ENCODE measurements at places on chromosomes 16 and 17.

DNA sequence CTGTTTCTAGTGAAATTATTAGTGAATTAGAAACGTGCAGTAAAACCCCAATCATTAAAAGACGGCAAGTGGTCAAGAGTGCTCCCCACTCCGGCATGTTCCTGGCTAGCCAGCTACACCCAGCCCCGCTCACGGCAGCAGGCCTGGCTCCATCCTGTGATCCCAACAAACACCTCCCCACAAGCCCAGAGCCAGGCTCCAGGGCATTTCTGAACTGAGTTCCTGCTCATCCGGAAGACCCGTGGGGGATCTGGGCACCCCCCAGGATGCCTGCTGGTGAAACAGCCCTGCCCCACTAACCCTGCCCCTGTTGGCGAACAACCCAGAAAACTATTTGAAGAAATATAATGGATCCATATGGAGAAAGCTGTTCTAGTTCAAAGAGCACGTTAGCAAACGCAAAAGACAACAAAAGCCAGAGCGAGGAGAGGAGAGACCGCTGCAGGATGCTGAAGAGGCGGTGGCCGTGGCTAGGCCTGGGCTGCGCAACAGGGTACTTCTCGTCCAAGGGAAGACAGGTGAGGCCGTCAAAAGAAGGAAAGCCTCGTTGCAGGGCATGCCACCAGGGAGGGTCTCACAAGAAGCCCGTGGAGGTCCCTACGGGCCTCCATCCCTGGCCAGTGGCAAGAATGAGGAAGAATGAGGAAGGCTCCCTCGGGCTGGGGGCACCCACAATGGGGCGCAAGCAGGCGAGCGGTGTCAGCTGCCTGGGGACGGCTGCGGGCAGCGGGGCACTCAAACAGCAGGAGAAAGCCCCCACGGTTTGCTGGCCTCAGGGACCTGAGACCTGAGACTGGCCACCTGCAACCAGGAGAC lies 19.2 kb downstream of the SLC16A3 start:
- DNase-seq: no peak

DNA sequence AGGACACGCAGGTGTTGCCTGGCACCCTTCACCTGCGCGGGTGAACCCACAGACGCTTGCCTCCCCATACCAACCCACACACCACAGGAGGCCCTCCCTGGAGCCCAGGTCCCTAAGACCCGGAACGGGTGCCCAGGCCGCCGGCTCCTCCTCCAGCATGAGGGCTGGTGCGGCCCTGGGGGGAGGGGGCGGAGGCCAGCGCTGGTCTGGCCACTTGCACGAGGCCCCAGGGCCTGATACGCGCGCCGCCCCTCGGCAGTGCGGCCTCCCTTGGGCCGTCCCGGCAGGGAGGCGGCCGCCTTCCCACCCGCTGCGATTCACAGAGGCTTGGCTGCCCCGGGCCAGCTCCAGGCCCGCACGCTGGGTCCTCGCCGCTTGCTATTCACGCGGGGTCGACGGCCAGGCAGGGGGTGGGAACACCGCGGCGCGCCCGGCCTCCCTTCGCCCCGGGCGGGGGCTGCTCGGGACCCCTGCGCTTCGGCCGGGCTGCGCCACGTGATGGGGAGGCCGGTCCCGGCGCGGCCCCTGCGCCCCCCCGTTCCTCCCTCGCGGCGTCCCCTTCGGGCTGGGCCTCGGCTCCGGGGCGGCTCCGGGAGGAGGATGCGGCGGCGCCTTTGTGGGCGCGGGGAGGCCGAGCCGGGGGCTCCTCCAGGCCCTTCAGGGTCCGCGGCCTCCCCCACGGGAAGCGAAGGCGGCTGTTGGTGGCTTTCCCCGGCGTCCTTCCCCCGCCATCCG lies 685 bp downstream of the FASN start:
- no peak for DNase-seq

DNA sequence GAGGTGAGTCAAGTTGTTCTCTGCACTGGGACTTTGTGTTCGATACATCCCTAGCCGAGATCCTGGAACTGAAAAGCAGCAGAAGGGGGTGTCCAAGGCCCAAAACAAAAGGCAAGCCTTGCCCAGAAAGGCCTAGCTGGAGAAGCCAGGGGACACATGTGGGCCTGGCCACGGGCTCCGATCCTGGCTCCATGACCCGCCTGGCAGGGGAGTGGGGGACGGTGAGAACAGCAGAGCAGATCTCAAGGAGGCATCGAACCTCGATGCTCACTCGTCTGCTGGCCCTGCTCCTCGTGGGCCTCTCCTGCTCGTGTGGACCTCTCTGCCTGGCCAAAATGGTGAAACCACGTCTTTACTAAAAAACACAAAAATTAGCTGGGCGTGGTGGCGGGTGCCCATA lies 8.9 kb downstream of the CCNF start:
- no peak for DNase-seq

GRCh38 chr17:40309031-40309948 lies at the start of gene RARA:
Gene RARA, plus strand, starts transcription at chr17:40309180. Its CDS starts 22,039 bp downstream, at chr17:40331219.
- DNase-seq: no peak

- DNase-seq: no peak
Observed at GRCh38 chr17:41683441-41684007, 5.2 kb upstream of the EIF1 start.

- DNase-seq: no peak
Observed at GRCh38 chr17:66633317-66633965, 201.5 kb upstream of the CACNG5 start.

GRCh38 chr17:40284085-40284713 lies 3.5 kb upstream of the CDC6 start:
- no peak for DNase-seq

DNA sequence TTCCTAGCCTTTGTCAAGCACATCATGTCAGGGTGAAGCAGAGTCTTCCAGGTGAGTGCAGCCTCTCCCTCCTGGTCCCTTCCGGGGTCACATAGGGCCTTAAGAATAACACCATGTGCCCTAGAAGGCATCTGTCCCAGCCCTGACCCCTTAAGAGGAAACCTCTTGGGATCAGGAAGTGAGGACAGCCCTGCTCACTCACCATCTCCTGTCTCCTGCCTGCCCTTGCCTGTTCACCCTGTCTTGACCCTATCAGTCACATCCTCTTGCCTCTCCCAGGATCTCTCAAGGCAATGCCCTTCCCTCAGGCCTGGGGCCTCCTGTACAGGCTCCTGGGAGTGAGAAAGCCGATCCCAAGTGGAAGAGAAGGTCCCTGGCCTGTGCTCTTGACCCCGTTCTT lies 13.9 kb downstream of the MYL4 start:
- no peak for DNase-seq

- no peak for DNase-seq
Observed at GRCh38 chr17:37756051-37756450, 11.2 kb upstream of the HNF1B start.

- DNase-seq: no peak
Observed at GRCh38 chr16:68760671-68761275, 23.7 kb downstream of the CDH1 start.

DNA sequence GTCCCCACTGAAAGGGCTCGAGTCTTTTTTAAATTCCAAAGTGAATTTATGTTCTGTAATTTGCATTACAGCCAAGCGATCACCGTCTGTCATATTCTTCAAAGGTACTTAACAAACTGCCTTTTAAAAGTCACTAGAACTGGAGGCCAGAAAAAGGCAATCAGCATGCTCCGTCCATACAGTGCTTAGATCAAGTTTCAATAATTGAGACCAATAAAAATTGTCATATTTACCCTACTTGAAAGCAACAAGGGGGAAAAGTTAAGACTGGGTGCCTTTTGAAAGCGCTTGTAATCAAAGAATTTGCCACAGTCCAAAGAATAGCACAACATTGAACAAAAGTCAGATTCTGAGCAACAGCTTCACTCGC lies 9.0 kb upstream of the ZFHX3 start:
- no peak for DNase-seq

DNA sequence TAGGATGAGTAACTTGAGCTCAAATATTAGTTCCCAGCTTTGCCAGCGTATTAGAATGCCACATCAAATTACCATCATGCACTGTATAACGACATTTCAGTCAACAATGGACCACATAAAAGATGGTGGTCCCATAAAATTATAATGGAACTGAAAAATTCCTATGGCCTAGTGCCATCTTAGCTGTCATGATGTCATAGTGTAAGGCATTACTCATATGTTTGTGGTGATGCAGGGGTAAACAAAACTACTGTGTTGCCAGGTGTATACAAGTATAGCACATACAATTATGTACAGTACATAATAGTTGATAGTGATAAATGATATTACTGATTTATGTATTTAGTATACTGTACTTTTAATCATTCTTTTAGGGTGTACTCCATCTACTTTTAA lies 54.4 kb upstream of the NETO2 start:
- no peak for DNase-seq

DNA sequence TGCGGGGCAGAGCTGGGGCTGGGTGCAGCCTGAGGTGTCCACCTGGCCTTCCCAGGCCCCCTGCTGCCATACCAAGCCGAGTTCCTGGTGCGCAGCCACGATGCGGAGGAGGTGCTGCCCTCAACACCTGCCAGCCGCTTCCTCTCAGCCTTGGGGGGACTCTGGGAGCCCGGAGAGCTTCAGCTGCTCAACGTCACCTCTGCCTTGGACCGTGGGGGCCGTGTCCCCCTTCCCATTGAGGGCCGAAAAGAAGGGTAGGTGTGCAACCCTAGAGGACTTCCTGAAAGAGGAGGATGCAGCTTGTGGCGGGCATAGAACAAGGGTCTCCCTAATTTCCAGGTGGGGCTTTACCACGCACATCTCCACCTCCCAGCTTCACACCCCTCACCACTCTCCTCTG lies 2.5 kb downstream of the SGCA start:
- no peak for DNase-seq

GRCh38 chr17:44467108-44467507 lies 36.1 kb downstream of the GPATCH8 start:
- no peak for DNase-seq

GRCh38 chr17:82294064-82294773 lies 20.7 kb upstream of the CSNK1D start:
- no peak for DNase-seq

- no peak for DNase-seq
Observed at GRCh38 chr16:76854234-76854633, 336.8 kb upstream of the MON1B start.

DNA sequence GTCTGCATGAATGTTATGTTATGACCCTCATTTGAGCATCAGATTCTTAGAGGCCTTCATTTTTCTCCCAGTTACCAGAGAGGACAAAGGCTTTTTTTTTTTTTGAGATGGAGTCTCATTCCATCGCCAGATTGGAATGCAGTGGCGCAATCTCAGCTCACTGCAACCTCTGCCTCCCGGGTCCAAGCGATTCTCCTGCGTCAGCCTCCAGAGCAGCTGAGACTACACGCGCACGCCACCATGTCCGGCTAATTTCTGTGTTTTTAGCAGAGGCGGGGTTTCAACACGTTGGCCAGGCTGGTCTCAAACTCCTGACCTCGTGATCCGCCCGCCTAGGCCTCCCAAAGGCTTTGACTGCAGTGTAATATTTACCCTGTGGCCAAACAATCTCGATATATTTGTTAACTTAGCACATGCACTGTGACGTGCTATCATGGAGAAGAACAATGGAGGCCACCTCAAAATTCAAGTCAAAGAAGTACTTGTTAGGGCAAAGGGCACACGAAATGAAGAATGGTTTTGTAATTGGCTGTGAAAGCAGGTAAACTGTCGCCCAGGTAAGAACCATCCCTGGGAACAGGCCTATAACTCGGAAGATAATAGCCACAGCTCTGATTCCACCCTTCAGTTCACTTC lies 303.4 kb downstream of the SLC39A11 start:
- no peak for DNase-seq

DNA sequence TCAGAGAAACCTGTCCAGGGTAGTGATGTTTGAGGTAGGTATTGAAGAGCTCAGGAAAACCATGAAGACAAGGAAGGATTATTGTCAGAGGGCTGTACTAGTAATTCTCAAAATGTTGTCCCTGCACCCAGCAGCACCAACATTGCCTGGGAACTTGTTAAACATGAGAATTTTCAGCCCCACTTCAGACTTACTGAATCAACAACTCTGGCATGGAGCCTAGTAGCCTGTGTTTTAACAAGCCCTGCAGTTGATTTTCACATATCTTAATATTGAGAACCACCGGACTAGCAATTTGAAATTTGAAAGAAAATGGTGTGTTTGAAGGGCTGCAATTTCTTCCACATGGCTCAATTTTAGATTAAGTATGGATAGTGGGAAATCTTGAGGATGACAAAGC lies 2.8 kb upstream of the KIF2B start:
- no peak for DNase-seq

GRCh38 chr17:48551596-48552465 lies 6.9 kb upstream of the HOXB2 start:
- no peak for DNase-seq

- DNase-seq: no peak
Observed at GRCh38 chr16:79909571-79909970, 309.0 kb upstream of the MAF start.

DNA sequence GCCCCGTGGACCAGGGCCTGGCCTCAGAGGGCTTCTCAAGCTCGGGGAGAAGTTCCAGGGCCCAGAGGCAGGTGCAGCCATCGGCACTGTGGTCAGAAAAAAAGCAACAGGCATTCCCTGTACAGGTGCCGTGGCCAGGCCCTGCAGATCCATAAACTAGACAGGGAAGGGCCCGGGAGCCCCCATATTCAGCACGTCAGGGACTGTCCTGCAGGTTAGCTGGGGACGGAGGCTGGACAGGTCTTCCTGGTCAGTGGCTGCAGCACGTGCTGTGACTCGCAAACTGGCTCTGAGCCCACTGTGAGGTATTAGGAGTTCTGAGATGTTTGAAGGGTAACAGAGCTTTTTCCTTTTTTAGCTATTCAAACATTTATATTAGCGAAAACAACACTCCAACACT lies 15.0 kb upstream of the C16orf95 start:
- DNase-seq: no peak

GRCh38 chr17:33732116-33732515 lies 439.0 kb upstream of the ASIC2 start:
- no peak for DNase-seq

DNA sequence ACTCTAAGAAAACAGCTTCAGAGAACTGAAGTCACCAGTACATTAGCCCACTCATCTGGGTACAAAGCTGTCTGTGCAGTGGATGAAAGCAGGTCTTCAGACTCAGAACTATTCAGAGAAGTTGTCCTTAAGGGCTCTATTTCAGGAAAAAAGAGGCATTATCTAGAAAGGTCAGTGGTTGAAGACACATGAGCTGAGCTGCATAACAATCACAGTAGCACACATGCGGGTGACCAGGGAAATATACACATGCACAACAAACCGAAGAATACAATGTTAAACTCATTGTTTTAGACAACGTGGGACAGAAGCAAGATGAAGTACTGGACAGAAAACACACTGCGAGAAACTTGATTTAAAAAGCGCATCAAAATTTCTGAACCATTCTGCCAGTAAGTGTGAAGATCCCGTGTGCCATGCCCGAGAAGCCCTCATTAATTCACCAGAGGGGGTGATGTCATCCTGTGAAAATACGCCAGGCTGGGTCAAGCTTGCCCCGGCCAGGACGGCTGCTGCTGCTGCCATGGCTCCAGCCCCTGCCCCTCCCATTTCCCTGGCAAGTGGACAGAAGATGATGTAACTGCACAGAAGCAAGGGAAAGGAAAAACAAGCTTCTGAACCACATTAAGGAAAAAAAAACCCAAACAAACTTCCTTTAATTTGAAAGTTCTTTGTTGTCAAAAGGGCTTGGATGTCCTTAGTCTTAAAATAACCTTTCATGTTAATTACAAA lies 10.1 kb downstream of the DYNC1LI2 start:
- DNase-seq: no peak

Data from activated naive CD4-positive, alpha-beta T cell (primary cell).